ENCODE measurements at places on chromosomes 1 and 21.

DNA sequence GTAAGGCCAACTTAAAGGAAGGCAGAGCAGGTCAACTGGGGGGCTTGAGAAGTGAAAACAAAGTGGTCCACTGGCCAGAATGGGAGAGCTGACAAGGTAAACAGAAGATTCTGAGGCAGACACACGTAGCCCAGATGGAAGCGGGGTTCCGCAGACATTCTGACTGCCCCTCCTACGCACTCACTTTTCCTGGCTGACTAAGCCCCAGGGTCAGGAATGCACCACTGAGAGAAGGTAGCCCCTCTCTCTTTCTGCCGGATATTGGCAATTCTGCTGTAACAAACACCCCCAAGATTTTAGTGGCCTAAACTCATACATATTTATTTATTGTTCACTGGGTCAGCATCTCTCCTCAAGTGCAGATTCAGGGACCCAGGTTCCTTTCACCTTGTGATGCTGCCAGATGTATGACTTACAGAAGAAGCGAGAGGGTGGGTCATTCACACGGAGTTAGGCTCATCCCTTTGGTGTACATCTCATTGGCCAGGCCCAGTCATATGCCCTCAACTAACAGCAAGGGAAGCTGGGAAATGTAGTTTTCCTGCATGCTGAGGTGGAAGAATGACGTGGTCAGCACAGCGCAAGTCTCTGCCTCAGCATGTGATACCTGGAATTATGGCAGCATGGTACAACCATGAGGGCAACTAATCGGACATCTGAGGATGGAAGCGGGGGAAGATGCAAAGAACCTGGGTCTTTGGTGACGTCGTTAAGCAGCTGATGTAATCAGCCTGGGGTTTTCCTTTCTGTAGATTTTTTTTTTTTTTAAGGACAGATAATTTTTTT, 43.4 kb upstream of the MRPS6 start:
- no peak for DNase-seq

- DNase-seq: no peak
Measured at GRCh38 chr1:208235982-208236761, 8.0 kb downstream of the PLXNA2 start.

DNA sequence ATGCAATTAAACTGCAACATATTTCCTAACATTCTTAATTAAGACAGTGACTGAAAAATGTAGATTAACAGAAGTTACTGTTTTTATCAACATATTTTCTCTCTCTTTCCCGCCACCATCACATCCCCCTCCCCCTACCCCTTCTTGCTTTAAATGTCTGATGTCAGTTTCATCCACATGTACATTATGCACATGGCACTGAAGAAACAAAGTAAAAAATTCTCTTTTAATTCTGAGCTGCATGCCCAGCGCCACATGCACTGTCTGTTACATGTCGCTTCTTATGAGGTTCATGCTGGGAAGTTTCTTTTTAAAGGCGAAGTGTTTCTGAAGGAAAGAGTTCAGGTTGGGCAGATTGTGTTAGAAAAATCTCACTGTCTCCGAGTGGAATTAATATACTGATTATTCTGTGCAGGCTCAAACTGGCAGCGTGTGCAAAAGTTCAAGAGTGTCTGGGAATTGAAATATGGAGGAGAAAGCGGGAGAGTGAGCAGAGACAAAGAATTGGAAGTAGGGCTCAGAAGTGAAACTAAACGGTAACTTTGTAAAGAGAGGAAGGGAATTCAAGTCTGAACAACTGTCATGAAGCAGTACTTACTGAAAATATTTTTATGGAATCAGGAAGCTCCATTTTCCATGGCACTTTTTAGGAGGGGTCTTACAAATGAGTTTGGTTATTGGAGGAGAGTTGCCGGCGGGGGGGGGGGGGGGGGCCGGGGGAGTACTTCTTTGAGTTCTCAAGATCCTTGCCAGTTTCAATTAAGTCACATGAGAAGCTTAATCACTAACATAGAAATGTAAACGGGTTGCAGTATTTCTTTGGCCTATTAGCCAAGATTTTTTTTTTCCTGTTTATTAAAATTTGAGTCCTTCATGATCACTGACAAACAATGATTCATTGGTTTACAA, 217.6 kb downstream of the SDCCAG8 start:
- DNase-seq: no peak

GRCh38 chr1:21308330-21308729, 18.1 kb upstream of the ECE1 start:
- no peak for DNase-seq

- no peak for DNase-seq
Measured at GRCh38 chr1:229150518-229150917, 120.4 kb upstream of the RAB4A start.

DNA sequence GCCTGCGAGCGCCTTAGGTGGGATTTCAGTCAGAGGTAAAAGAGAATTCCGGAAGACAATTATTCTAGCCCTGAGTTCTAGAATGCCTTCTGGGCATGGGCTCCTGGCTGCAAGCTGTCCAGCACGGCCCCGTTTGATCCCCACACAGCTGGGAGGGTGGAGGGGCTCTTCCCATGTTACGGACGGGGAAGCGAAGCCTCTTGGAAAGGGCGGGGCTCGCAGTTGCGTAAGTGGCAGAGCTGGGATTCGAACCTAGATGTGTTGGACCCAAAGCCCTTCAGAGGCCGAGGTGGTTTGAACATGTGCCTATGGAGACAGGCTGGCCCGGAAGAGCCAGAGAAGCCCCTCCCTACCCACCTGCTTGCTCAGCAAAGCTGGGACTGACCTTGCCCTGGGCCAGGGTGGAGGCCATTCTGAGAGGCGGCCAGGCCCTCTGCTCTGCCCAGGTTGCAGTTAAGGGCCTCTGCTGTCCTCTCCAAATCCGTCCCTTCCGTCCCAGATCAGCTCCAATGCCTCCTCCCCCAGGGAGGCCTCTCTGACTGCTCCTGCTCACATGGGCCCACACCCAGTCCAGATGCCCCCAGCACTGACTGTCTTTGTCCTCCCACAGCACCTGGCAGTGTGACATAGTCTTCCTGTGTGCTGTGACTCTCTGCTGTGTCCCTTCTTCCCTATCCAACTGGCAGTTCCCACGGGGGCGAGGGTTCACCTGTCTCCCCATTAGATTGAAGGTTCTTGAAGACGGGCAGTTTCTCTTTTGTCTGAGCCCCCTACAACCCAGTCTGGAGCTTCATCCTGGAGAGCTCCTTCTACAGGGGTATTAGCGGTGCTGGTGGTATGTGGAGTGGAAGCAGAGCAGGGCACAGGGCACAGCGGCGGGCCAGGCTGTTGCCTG, 1.2 kb upstream of the HSPB7 start:
- no peak for DNase-seq

DNA sequence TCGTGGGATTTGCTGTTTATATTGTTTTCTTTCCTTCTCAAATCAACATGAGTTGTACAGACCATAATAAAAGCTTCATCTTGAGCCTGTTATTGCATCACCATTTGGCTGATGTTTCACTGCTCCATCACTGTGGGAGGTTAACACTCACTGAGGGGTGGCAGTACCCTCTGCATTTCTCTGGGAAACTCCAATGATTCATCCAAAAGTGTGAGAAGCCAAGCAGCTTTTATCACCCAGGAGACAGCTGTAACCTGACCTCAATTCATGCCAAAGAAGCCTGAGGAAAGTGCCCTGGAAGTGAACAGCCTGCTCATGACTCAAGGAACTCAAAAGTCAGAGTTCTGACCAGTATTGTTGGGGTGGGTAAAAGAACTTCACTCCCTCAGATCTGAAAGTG, 84.1 kb downstream of the GPR88 start:
- no peak for DNase-seq

DNA sequence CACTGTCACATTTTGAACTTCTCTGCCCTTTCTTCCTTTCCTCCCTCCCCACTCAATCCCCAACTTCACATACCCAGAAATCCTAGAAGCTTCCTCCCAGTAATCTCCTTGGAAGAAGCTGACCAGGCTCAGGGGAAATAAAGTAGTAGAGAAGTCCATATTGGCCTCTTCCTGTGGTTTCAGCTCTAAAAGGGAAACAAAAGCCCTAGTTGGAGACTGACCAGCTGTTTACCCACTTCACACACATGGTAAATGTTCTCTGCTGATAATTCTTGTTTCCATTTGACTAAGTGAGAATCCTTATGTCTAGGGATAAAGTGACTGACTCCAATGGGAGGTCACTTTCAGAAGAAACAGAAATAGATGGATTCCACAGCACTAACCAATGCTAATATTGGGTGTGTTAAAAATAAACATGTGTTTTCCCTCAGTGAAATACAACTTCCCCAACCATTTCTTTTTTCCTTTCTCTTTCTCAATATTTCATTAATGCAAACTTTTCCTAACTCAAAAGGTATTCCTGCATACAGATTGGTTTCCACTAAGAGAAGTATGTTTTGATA, 178.9 kb upstream of the DPT start:
- no peak for DNase-seq

DNA sequence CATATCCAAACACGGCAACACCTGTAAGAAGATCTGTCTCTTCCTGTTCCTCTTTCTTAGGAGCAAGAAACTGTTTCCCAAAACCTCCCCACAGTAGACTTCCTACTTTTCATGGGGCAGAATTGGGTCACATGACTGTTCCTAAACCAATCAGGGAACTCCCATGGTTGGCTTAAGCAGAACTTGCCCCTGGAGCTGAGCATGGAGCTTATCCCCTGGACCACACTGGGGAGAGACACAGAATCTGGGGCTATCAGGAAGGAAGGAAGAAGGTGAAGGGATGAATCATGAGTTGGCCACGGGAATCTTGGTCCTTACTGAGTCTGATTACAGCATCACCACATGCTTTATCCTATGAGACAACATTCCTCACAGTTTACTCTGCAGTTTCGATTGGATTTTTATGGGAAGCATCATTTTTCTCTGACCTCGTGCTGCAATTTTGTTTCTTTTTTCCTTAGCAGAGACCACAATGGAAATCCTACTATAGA, 81.8 kb downstream of the CDC7 start:
- no peak for DNase-seq

DNA sequence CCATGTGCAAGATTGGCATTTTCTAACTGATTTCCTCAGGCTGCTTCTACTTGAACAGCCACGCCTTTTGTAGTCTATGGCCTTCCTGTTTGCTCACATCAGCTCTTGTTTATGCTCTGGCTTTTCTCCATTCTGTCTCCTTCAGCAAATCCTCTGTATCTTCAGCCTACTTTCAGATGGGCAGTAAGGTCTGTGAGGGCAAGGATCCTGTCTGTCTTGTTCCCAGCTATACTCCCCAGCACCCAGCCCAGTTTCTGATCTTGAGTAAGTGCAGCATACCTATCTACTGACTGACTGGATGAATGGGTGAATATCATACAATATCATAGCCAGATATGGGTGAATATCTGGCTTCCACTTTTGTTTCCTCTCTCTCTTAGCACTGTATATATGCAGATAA, 438.1 kb downstream of the LMO4 start:
- DNase-seq: no peak

DNA sequence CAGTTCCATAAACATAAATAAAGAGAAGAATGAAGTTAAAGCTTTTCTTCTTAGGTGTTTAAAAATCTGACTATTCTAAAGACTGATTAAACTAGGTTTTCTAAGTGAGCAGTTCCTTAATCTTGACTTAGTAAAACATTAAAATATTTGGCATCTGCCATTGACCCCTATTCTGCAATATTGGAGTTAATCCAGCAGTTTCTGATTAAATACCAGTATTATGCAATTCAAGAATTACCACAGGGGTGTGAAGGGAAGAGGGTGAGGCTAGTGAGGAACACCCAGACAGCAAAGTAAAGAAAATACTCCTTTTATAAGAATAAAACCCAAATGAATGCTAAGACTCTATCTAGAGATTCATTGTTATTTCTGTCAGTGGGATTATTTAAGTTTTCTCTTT, 40.9 kb downstream of the CLIC4 start:
- DNase-seq: no peak

DNA sequence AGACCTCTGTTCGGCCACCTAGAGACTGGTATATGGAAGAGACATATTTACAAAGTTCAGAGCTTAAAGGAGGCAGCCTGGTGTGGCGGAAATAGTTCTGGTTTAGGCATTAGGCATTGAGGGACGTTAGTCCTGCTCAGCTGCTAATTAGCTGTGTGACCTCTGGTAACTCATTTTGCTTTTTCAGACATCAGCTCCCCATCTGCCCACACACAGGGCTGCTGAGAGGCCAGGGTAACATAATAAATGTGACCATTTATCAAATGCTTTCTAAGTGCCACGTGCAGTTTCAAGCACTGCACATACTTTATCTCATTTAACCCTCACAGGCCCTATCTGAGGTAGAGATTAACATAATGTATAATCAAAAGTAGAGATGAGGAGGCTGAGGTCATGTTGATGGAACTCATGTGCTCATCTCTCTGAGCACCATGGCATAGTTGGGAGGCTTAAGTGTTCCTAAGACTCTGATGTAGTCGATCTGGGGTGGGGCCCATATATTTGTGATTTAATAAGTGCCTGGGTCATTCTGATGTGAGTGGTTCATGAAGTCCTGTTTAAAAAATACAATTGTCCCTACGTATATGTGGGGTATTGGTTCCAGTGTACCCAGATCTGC, 267.2 kb upstream of the PLXNA2 start:
- DNase-seq: no peak

DNA sequence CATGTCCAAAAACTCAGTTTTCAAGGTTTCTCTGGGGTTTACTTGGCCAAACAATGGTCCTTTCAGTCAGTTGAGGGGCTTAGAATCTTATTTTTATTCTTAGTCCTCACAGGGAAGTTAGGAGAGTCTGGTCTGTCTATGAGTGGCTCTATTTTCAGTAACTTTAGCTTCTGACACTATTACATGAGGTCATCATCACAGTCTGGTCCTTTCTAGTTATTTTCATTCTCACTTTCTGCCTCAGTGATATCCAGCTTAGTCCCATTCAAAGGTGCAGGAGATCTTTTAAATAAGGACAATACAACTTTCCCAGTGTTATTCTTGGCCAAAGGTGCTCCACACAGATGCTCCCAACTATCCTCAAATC, 30.0 kb upstream of the FGGY start:
- no peak for DNase-seq

DNA sequence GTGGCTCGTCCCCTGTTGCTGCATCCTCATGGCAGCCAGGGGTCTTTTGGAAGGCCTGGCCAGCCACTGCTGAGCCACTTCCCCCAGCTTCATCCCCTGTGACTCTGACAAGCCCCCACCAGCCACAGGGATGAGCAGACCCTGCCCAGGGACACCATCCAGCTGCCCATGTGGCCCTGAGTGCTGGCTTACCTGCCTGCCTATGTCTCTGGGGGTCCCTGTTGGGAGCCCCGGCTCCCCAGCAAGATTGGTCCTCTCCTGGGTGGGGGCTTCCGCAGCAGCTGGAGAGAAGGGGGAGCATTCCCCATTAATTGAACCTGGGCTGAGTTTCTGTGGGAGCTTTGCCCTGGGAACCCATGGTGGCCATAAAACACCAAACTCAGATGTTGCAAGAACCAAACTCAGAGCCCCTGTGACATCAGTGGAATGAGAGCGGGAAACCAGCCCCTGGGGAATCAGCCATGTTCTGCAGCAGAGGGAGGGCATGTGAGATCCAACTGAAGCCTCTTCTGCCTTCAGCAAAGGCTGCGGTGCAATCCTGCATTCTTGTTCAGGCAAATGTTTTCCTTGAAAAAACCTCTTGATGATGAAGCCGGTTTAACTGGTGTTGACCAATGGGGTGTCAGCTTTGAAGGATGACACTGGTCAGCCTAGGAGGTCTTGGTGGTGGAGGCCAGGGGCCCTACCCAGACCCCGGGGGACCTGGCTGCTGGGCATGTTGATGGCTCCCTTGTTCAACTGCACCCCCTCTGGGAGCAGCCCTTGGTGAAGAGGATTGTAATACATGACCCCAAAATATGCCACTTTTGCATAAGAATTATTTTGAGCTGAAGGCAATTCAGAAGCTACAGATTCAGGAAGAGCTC, 28.3 kb upstream of the COL18A1 start:
- no peak for DNase-seq
